ENCODE measurements at places on chromosomes 13 and 19. TPM values are rescaled to one million over a fixed set of nuclear protein-coding genes. Genes with fewer than 3 reads are reported as not detected.

- DNase-seq, result peak; percentile 54
These were observed 26.1 kb downstream of the PPP5C start for GRCh38 chr19:46372901-46373490.

DNA sequence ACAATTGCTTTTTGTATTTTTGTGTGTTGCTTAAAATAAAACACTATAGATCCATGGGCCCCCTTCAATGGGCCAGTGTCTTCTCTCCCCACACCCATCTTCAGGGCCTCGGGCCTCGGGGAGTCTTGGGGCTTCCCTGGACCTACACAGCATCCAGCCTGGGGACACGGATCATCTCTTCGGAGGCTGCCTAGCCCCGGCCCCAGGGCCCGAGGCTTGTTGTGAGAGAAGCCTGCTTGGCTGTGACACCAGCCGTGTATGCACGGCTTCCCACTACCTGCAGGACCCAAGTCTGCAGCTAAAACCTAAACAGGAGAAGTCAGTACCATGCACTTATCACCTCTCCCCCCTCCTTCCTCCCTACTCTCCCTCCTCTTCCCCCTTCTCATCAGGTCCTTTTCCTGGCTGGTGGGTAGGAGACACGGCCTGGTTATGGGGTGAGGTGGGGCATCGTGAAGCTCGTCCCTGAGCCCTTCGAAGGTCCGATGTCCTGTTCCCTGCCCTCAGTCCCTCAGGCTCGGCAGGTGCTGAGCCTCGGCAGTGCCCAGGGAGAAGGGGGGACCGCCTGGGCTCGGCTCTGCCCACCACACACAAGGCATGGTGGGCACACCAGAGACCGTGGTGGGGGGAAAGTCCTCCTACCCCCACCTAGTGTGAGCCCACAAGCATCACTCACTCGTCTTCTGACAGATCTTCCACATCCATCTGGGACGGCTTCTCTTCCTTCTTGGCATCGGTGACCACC lies 9.5 kb downstream of the C13orf46 start:
- DNase-seq, result no peak

- DNase-seq, result peak; percentile 97
These were observed 15.2 kb upstream of the MYO1F start for GRCh38 chr19:8592231-8593009.

GRCh38 chr13:110653271-110653670 lies 37.9 kb downstream of the NAXD start:
- no peak for DNase-seq

PEAK3 gene
- not detected for total RNA-seq

DNA sequence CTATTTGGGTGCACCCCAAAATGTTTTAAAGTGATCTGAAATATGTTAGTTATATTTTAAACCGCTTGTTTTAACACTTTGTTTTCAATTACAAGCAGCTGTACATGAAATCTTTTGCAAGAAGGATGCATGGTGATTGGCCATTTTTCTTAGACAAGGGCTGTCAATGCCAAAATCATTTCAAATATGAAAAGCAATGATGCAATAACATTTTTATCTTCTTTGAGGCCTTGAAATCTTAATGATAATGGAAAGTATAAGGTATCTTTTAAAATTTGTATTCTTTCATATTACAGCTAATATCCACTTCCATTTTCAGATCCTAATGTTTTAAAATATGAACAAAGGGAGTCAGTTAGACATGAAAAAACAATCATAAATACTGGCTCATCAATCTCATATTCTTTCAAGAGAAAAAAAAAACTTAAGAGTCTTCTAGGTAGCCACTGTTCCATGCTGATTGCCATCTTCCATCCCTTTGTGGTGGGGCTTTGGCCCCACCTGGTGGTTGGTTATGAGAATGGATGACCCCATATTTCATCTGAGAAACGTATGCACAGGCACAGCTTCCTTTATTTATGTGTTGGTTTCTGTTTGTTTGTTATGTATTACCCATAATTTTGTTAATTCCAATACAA lies 330.3 kb upstream of the MIR17HG start:
- peak; percentile 8 for DNase-seq

GRCh38 chr19:10636304-10636972 lies 11.1 kb downstream of the SLC44A2 start:
- no peak for DNase-seq

GRCh38 chr19:8094336-8094735 lies 41.8 kb downstream of the CCL25 start:
- no peak for DNase-seq

DNA sequence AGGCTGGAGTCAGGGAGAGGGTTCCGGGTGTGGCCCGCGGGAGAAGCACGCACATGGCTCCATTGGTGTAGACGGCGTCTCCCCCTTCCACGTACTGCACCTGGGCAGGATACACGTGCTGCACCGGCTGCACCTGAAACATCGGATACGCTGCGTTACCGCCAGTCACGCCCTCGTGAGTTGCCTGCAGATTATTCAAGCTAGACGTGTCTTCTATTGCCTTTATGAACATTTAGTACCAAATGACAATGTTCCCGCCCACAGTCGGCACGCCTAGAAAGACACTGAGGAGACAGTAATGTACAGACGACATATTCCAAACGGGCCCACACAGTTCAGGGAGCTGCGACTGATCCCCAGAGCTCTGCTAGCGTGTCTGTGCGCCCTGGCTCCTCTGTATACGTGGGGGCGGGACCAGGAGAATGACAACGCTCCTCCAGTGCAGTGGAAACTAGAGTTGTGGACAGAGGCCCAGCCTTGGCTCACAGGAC lies 64.1 kb upstream of the RANBP3 start:
- DNase-seq, result no peak

DNA sequence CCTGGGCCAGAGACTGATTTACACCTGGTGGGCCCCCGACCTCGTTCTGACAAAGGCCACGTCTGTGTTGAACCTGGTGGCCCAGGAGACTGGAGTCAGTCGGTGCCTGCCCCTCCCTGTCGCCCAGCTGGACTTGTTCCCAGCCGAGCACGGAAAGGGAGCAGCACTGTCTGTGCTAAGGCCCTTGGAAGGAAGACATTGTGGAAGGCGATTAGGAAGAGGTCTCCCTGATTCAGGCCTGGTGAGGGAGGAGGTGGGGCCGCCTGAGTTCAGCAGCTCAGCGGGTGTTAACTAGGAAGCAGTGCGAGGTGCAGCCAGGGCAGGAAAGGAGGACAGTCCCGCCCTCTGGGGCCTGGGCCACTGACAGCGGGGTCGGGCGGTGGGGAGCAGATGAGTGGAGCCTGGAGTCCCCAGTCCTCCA lies 64.7 kb downstream of the GPR12 start:
- DNase-seq, result no peak

GRCh38 chr13:25602176-25602575 lies 230.4 kb downstream of the ATP8A2 start:
- DNase-seq, result no peak

CEACAM6 gene
- total RNA-seq, result not detected

- no peak for DNase-seq
These were observed 6.6 kb upstream of the TFDP1 start for GRCh38 chr13:113577881-113578435.

CBY2 gene
- total RNA-seq, result not detected

GRCh38 chr13:28495538-28496187 lies 735 bp upstream of the FLT1 start:
- no peak for DNase-seq

SIRT2 gene
- total RNA-seq, result 21.8 TPM

IL11 gene
- total RNA-seq, result 56.5 TPM

- no peak for DNase-seq
These were observed 179.8 kb downstream of the RBM26 start for GRCh38 chr13:79226250-79226649.

DNA sequence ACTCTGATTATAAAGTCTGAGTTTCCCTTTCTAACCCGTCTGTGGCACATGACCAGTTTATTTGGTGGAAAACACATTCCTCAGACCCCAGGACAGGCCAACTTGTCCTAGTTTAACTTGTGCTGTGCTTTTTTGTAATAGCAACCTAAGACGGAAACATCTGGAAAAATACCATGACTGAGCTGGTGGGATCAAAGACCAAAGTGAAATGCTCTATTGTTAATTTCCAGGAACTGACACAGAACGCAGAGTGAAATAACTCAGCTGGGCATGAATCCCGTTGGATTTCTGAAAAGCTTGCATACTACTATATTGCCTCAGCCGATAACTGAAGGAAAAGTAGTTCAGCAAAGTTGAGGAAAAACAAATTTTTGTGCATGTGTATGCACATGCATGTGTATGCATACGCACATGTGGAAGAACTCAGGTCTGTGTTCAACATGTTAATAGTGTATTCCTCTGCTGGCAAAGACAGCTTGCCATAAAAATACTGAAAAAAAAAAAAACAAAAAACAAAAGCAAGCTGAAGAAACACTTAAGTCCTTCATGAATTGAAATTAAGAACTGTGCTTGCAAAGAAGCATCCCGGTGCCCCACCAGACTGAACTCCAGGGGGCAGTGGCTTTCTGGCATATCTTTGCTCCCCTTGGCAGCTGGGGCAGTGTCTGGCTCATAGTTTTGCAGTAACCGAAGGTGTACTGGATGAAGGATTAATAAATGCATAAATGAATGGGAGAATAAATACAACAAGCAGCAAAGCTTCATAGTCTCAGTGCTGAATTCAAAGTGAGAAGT lies 187.8 kb downstream of the LHFPL6 start:
- DNase-seq, result peak; percentile 19

DNA sequence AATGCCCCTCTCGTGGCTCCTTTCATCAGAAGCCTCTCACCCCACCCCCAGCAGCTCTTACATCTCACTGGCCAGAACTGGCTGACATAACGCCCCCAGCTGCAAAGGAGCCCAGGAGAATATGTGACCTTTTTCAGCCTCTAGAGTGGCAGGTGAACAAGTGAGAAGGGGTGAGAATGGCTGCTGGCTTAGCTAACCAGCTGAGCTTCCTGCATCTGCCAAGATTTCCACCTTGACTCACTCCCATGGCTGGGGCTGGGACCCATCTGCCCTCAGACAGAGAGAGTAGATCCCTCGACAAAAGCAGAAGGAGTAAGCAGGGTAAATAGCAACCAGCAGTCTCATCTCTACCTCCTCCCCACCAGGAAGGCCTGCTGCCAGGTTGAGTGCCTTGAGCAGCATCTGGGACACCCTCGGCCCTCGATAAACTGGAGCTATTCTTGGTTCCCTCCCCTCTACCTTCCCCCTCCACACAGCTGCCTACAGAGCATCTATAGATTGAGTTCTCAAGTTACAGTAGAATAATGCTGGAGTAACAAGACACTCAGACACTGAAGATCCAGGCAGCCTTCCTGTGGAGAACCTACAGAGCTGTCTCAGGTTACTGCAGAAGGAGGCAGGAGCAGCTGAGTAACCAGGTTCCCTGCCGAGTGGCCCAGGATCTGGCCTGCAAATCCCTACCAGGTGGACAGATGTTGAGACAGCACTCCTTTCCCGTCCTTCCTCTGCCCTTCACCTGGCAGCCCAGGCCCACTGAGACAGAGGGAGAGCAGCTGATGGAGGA lies 15.5 kb downstream of the KASH5 start:
- peak; percentile 38 for DNase-seq

SHISA7 gene
- total RNA-seq, result not detected

DNA sequence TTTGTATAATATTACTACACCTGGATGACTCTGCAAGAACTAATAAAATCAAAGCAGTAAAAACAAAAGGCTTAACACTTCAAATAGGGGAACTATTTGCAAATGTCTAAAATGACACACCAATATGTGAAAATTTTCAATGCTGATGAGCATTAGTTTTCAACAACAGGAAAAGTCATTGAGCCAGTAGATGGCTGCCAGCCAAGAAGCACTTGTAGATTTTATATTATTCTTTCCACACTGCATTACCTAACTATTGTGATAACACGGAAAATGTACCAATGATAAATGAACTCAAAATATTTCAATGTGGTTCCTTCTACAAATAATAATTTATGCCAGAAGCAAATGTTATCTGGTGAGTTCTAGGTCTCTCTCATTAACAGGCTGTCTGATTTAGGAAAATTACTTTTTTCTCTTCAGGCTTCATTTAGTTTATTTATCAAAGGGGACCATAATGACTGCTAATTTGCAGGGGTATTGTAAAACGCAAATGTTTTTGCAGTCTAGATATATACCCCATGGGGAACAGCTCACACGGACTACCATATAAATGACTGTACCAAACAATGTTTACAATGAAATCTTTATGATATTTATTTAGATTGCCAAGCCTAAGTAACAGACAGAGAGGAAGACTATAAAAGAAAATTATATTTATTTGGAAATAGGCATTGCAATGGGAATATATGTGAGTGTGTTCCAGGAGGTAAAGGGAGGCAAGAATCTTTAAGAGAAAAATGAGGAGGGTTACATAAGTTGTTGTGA lies 407.8 kb downstream of the LIG4 start:
- DNase-seq, result peak; percentile 11

DNA sequence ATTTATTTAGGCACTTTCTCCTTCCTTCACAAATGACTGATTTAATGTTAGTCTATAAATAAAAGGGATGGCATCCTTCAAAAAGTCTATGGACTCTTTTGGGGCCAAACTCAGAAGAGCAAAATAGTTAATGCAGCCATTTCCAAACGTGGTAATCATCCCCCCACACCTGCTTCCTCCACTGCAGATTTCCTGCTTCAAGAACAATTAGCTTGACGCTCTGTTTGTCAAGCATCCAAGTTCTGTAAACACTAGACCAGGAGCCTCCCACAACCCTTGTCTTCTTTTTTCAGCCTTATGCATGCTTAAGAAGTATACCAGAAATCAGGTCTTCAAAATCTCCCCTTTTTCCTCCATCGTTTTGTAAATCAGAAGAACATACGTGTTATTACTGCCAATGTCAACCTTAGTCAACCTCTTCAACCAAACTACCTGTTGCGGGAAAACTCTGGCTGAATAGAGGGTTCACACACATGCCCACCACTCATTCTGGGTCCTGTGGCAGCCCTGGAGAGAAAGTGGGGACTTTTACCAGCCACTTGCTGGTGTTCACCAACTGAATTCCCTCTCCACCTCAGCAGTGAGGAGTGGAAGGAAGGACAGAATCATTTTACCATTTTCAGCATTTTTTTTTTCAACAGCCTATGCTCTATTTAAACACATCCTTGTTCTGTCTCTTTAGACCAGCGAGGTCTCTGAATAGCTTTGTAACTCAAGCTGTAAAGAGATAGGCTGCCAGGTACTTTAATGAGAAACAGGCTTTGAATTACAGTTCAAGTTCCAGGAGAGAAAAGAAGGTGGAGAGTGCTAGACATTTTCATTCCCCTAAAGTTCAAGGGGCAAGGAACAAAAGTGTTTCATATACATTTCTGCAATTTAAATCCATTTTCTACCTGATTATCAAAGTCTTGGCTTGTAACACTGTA lies 39.1 kb downstream of the EFNB2 start:
- DNase-seq, result no peak

GRCh38 chr13:38223089-38223488 lies 126.6 kb upstream of the UFM1 start:
- no peak for DNase-seq

KIR2DL1 gene
- not detected for total RNA-seq
